NCI-H524 (cell line): ENCODE measurements at places on chromosomes 12 and 14.
A peak's percentile ranks its signal among the peaks of the same experiment; 100 is the strongest.

- DNase-seq, result no peak
Measured at GRCh38 chr14:66380143-66380542, 106.0 kb upstream of the CCDC196 start.

DNA sequence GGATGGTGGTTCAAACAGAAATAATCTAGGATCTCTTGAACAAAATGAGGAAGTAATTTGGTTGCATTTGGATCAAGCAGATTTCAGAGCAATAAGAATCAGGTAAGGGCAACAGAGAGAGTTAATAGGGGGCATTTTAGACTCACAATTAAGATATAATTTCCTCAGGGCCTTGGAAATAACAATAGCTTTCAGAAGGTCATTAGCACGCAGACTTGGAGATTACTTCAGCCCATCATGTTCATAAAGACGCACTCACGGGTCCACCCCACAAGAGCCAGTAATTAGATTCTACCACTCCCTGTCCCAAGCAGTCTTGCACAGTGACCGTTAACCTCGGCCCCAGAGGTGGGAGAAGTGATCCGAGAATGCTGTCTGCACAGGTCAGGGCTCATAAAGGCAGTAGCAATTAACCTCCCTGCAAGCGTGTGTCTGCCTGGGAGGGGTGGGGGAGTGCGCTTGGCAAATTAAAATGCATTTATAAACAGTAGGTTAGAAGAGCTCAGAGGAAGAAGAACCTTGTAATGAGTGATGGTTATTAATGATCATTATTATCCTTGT, 125.7 kb upstream of the CCDC196 start:
- DNase-seq, result no peak

- no peak for DNase-seq
Measured at GRCh38 chr12:124586756-124587155, 19.3 kb upstream of the NCOR2 start.

DNA sequence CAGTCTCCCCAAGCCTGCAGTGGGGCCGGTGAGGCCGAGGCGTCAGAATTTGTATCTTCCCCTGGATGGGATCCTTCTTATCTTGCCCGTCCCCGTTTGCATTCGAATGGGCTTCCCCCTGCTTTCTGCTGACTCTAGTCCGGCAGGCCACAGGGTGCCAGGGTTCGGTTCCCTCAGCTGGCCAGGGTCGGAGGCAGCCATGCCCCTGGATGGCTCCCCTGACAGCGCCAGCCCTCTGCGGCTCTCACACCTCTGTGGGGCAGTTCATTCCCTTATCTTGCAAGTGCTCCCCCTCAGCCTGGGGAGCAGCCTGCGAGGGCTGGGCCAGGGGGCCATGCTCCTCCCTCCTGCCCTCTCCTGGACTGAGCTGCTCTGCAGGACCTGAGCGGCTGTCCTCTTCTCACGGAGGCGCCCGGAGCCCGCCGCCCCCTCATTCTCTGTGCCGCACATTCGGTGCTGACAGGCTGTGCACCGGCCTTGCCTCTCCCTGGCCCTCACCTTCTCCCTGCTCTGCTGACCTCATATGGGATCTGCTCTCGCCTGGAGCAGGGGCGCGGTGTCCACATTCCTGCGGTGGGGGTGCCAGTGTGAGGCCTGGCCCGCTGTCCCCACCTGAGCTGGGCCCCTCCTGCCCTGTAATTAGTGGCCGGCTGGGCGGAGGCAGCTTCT, 32.8 kb downstream of the KIF26A start:
- no peak for DNase-seq

- no peak for DNase-seq
Measured at GRCh38 chr14:50031602-50032313, 84.6 kb downstream of the VCPKMT start.

DNA sequence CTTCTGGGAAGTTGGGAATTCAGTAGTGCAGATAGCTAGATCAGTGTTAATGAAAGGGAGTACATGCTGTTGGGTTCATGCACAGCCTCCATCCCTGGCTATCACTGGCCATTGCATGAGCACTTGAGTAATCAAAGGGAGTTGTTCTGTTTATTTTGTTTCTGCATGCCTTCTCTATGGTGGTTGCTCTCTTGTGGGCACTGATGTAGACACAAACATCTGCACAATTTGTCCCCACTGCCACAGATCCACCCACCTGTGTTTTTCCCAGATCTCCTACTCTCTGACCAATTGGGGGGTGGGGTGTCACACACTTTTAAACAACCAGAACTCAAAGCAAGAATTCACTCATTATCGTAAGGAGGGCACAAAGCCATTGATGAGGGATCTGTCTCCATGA, 89.7 kb upstream of the DHRS4 start:
- DNase-seq, result no peak

GRCh38 chr12:79925492-79925891, 9.4 kb downstream of the PPP1R12A start:
- no peak for DNase-seq

- DNase-seq, result peak; percentile 68
Measured at GRCh38 chr12:94973221-94973620, 30.3 kb downstream of the NDUFA12 start.

- no peak for DNase-seq
Measured at GRCh38 chr12:19694627-19695026, 255.3 kb downstream of the AEBP2 start.

DNA sequence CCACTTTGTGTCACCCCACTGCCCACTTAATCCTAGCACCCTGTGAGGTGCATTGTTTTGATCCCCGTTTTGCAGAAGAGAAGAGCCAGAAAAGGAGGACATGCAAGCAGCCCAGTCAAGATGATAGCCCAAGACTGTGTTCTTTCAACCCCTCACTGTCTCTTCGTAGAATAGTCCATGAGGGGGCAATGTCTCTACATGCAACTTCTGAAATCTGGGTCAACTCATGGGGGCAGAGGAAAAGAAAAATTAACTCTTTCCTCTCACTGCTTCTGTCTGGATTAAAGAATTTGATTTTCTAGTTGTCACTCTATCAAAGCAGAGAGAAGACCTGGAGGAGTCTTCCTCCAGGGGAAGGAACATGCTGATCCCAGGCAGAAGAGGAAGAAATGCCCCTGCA, 229.6 kb upstream of the NOS1 start:
- peak; percentile 41 for DNase-seq
